ENCODE measurements at places on chromosomes 13 and 19.

DNA sequence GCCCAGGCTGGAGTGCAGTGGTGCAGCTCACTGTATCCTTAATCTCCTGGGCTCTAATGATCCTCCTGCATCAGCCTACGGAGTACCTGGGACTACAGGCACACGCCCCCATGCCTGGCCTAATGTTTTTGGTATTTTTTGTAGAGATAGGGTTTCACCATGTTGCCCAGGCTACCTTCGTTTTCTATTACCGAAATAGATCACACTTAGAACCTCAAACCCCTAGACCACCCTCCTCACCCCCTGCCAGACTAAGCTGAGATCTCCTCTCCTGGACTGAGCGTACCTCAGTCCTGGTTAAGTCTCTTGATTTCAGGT lies 391 bp downstream of the KLF1 start:
- no peak for DNase-seq

DNA sequence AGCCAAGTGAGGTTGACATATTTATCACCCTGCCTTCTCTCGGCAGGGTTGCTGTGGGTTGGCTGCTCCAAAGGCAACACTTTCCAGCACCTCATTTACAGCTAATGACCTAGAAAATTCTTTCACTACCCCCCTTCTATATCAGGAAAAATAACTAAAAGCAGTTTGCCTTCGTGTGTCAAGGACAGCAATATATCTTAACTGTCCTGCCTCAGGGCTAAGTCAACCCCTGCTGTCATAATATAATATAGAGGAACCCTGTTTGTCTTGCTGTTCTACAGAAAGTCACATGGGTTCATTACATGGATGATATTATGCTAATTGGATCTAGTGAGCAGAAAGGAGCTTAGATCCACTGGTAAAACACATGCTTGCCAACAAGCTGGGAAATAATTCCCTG lies 28.1 kb upstream of the USP12 start:
- no peak for DNase-seq

DNA sequence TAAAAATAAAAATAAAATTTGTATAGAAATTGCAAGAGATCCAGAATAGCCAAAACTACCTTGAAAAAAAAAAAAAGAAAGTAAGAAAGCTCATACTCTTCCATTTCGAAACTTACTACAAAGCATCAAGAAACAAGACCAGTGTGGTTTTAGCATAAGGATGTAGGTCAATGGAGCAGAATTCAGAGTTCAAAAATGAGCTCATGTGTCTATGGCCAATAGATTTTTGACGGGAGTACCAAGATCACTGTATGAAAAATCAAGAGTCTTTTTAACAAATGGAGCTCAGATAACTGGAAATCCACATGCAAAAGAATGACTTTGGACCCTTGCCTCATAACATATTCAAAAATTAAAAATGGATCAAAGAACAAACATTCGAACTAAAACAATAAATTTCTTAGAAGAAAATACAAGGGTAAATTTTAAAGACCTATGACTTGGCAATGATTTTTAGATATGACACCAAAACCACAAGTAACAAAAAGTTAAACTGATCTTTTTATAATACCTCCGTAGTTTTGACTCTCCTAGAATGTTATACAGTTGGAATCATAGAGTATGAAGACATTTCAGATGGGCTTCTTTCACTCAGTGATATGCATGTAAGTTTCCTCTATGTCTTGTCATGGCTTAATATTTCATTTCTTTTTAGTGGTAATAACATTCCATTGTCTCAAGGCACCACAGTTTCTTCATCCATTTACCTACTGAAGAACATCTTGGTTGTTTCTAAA lies 43.2 kb downstream of the KLF12 start:
- DNase-seq, result no peak

DNA sequence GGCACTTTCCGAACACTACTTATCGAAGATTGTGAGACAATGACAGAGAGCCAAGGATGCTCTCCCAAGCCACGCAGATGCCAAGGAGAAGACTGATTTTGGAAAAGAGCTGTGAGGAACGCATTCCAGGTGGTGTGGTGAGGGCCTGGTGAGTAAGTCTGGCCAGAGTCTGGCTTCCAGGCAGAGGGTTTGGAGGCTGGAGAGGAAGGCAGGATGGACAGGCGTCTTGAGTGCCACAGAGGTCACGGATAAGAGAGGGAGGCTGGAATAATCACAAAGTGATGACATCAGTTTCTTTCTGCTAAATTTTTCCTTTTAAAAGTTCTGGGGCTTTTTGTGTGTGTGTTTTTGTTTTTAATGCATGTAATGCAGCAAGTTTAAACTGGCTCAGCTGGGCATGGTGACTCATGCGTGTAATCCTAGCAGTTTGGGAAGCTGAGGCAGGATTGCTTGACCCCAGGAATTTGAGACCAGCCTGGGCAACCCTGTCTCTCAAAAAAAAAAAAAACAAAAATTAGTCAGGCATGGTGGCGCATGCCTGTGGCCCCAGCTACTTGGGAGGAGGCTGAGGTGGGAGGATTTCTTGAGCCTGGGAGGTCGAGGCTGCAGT lies 235.1 kb downstream of the NALCN start:
- no peak for DNase-seq

DNA sequence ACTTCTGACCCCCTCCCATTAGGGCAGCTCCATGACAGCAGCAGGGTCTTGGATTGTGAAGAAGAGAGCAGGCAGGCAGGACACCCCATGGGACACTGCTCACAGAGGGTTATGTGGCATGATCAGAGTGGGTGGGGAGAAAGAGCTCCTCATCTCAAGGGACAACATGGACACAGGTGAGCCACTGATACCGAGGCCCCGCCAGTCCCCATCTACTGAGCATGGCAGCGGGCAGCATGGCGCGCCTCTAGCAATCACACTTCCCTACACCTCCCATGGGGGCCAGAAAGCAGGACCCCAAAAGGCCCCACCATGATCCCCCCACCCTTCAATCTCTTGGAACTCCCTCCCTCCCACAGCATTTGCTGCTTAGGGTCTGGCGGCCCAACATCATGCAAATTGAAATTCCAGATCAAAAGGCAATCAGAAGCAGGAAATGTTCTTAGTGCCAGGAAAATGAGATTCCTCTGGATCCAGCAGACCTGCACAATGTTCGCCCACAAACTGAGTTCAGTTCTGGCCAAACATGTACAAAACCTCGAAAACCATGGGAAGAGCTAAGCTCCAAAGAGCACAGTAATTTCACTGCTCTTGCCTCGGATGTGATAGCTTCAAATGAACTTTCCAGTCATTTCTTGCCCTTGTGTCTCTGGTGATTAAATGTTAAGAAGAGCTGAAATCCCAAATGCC lies 14.8 kb downstream of the DOCK9 start:
- DNase-seq, result no peak

- DNase-seq, result no peak
These were observed 102.9 kb upstream of the STARD13 start for GRCh38 chr13:33388286-33388998.

GRCh38 chr13:45132369-45133064 lies 12.2 kb downstream of the GTF2F2 start:
- DNase-seq, result no peak

- no peak for DNase-seq
These were observed 327.2 kb downstream of the GPC5 start for GRCh38 chr13:91725646-91726045.

GRCh38 chr19:2726904-2727639 lies 5.9 kb upstream of the DIRAS1 start:
- DNase-seq, result peak; percentile 20

- no peak for DNase-seq
These were observed 210.9 kb downstream of the FGF14 start for GRCh38 chr13:102190930-102191329.

DNA sequence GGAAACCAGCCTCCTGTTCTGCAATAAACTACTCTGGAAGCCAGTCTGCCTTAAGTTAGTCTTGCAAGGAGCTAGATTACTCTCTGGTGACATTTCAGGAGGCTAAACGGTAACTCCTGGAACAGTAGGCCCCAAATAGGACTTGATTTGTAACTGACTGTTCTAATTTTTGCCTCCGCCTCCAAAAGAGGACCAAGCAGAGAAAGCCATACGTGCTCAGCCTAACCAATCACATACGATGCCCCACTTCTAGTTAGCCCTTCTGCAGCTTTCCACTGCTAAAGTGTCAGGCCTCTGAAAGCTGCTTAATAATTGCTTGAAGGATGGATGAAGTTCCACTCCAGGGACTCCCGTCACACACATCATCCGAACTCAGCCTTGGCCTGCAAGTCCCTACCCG lies 744 bp downstream of the ZNF805 start:
- peak; percentile 51 for DNase-seq

- DNase-seq, result no peak
These were observed 532.7 kb upstream of the SPRY2 start for GRCh38 chr13:80873589-80873988.

DNA sequence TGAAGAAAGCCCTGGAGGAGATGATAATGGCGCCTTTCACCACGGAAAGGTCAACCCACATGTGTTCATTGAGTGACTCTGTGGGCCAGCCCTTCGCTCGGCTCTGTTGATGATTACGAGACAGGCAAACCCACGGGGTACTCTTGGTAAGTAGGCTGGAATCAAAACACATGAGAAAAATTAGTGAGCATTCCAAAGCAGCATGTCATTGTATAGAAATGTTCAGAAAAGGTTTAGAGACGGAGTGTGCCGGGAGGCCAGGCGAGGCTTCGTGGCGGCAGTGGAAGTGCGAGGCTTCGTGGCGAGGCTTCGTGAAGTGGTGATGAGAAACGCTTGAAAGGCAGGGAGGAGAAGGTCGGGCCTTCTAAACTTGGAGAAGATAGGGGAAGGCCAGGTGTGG lies 144.3 kb downstream of the ZNF536 start:
- no peak for DNase-seq

- DNase-seq, result peak; percentile 88
These were observed at the start of gene ZNF331 for GRCh38 chr19:53537521-53538377. Gene ZNF331 (plus strand): TSS chr19:53538145. CDS start chr19:53569377, 31,232 bp downstream.

GRCh38 chr19:46875234-46875633 lies 14.4 kb downstream of the ARHGAP35 start:
- no peak for DNase-seq

DNA sequence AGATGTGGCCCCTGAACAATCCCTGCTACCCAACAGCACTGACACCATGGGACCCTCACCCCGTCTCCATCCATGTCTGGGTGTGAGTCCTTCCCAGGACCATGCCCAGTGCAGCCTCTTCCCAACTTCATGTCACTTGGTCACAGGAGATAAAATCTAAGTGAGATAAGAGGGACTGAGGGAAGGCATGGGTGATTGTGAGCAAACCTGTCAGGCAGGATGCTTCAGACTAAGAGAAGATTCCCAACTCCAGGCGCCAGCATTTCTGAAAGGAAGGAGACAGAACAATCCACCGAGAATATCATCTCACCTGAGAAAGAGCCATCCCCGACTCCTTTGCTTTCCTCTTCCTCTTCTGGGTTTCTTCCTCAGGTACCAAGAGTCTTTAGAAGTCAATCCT lies 7.5 kb downstream of the ZNF320 start:
- no peak for DNase-seq

GRCh38 chr19:4368128-4368820 lies 24.9 kb downstream of the MPND start:
- no peak for DNase-seq

GRCh38 chr13:38830442-38831045 lies 143.7 kb downstream of the FREM2 start:
- no peak for DNase-seq

GRCh38 chr19:16673231-16673630 lies 12.3 kb downstream of the TMEM38A start:
- DNase-seq, result no peak

DNA sequence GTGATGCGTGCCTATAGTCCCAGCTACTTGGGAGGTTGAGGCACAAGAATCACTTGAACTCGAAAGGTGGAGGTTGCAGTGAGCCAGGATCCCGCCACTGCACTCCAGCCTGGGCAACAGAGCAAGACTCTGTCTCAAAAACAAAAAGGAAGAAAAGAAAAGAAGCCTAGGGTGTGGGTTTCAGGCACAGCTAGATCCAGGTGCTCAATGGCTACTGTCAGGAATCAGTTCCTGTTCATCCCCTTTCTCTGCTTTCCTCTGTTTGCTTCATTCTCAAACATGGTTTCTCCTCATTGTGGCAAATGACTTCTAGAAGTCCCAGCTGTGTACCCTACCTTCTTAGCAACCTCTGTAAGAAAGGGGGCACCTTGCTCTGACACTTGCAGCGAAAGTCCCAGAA lies 5.9 kb downstream of the CBLC start:
- DNase-seq, result no peak

GRCh38 chr13:46996316-46997030 lies 99.6 kb upstream of the HTR2A start:
- no peak for DNase-seq

DNA sequence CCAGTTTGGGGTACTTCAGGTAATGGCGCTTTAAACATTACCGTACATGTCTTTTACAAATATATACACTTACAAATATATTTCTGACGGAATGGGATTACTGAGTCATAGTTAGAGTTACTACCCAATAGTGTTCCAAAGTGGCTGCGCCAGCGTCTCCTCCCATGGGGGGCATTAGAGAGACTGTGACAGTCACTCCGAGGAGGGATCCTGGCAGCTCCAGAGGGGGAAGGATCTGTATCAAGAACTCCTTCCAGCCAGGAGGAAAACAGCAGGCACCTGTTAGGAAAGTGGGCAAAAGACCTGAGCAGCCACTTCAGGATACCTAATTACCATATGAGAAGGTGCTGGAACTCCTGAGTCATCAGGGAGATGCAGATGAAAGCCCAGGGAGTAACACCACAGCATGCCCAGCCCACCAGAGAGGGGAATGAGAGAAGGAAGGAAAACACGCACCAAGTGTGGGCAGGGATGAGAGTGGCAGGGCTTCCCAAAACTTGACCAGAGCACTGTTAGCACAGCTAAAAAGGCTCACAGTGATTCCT lies 52.9 kb downstream of the SLC7A9 start:
- DNase-seq, result no peak

DNA sequence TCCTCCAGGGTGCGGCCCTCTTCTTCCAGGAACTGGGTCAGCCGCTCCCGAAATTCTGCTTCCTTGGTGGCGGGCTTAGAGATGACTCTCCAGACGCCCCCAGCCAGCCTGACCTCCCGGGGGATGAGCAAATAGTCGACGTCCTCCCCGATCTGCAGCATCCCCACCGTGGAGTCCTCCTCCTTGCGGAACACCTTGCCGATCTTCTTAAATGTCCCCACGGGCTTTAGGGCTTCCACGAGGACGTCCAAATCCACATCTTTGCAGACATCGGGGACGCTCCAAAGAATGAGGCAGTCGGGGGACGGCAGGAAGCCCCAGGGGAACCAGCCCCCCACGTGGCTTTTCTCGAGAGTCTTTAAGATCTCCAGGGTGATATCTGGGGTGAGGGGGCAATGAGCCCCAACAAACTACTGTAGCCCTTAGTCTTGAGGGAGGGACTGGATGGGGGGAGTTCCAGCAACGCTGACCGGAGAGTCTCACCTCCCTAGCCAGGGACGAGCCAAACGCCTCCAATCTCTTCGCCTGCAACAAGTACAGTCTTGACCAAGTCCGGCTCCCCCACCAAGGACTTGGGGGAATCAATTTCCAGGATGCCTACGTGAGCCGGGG lies 608 bp downstream of the CCDC8 start:
- DNase-seq, result no peak
